ENCODE measurements at places on chromosomes 4 and X.

- no peak for DNase-seq
Measured at GRCh38 chr4:107008115-107008514, 28.0 kb downstream of the DKK2 start.

DNA sequence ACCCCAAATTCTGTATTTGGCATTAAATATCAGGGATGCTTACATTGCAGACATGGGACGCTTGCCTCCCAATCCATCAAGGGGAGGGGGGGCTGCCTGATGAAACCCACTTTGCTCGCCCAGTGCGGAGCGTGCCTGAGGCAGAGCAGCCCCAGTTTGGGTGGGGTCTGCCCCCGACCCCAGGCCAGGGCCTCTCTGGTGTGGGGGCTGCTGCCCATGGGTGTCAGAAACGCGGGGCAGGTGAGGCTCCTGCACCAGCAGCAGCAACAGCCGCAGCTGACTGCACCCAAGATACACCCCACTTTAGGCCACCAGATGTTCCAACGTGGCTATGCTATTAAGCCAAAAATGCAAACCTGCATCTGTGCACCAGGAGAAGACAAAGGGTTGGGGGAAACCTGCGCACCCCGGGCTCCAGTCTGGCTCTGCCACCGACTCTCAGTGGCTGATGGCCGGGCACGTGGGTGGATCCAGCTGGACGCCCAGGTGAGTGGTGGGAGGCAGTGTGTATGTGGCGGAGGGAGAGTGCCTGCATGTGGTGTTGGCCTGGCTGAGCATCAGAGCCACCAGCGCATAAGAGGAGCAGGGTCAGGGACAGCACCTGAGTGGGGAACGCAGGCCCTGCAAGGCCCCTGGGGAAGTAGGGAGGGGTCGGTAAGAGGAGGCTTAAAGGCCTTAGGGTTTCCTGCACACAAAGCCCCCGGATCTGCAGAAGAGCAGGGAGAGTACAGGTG, 86.2 kb downstream of the ABLIM2 start:
- no peak for DNase-seq

DNA sequence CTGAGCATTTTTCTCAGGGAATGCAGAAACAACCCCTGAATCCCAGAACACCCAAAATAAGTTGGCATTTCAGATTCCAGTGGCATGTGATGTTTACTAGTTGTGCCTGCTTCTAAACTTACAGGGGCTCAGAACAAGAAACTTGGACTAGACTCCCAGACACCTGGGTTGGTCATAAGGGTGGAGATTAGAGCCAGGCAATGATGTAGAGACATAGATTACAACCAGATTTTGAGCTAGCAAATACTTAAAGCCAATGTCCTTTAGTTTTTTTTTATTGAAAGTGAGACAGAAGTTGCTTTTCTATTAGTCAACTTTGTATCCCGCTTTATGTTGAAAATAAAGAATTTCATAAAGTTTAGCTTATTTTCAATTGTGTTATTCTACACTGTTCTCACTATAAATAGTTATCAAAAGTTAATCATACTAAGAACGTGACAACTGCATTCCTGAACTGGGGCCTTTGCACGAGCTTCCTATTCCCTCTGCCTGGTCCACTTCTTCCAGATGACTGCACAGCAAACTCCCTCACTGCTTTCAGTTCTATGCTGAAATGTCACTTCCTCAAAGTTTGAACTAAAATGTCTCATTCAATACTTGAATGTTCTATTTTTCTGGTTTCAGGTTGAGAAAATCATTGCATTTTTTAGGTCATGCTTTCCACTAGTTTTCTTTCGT, 224.7 kb upstream of the PPP1R2C start:
- DNase-seq: no peak

GRCh38 chr4:952881-953573, 20.3 kb downstream of the DGKQ start:
- DNase-seq: no peak

DNA sequence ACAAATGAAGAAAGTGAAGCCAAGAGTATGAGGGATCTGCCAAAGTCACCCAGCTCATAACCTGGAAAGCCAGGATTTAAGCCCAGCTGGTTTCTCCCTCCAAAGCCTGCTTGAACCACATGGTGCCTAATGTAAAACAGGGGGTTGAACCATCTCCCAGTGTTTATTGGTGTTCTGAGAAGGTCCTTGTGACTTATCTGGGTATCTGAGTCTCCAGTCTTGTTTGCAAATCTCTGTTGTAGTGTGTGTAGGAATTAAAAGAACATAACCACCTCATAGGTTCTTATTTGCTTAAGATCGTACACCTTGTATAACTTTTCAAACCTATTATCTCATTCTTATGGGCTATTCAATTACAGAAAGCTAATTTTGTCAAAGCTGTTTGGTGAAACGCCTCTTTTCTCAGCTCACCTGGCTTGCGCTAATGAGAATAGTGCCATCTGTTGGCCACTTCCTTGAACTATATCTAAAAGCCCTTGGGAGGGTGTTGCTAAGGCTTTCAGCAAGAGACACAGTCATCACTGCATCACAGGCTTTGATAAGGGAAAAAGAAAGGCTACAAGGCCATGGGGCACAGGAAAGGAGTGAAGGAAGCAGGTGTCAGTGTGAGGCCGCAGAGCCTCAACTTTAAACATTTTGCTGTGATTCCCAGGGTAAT, 34.0 kb downstream of the ETDB start:
- DNase-seq: peak; percentile 73

DNA sequence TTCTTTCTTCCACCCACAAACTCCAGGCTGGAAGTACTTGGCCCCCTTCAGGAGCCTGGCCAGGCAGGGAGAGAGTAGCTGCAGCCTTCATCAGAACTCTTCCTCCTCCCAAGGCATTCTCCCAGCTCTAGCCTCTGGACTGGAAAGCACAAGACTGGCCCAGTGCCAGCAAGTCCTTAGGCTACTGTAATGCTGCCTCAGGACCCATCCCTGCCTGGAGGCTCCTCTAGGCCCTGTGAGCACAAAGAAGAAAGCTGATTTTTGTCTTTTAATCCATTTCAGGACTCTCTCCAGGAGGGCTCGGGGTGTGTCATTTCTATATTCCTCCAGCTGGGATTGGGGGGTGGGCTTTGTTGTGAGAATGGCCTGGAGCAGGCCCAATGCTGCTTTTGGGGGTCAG, 10.8 kb downstream of the AWAT2 start:
- no peak for DNase-seq

- DNase-seq: no peak
Measured at GRCh38 chrX:257681-258289, 23.4 kb upstream of the PLCXD1 start.

GRCh38 chr4:6555519-6555918, 19.5 kb upstream of the MAN2B2 start:
- DNase-seq: no peak

- DNase-seq: peak; percentile 86
Measured at GRCh38 chr4:112210777-112211176, 20.8 kb upstream of the AP1AR start.
